Activated CD8-positive, alpha-beta memory T cell treated with anti-CD3 and anti-CD28 coated beads for 1 hour (primary cell): ENCODE measurements at places on chromosomes 13 and 19.

DNA sequence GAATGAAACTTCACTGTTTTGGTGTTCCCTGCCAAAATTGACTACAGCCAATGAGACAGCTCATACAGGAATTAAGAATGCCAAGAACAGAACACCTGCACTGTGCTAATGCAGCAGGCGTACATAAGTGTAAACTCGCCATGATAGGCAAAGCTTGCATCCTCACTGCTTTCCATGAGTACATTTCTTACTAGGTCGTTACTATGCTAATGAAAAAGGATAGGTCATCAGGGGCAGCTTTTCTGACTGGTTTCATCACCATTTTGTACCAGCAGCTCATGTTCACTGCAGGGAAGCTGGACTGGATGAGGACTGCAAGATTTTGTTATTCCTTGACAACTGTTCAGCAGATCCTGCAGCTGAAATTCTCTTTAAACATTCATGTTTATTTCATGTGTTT is 1383.8 kb downstream of the EFNB2 start:
- no peak for DNase-seq

DNA sequence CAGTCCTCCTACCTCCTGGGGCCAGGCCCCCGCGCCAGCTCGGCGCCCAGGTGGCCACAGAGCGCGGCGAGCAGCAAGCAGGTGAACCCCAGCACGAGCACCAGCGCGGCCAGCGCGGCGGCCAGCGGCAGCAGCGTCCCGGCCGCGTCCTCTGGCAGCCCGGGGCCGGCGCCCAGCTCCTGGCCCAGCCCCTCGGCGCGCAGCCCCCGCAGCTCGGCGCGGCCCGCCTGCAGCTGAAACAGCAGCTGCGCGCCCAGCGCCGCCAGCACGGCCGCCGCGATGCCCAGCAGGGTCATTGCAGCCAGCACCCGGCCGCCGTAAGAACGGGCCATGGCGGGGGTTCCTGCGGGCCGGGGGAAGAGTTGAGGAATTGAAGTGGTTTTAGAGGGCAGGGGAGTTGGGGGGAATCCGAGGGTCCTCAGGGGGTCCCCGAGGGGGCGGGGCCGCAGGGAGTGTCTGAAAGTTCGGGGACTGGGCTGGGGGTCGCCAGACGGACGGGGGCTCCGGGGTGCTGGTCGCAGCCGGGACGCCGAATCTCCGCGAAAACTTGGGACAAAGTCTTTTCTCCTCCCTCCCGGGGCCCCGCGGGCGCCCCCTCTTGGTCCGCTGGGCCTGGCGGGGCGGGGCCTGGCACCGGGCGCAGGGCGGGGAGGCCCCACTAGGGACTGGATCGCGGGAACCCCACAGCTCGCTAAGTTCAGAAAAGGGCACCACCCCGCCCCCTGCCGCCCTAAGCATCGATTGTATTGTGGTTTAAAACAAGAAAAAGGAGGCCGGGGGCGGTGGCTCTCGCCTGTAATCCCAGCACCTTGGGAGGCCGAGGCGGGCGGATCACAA is at the start of gene TMEM221:
TSS of gene TMEM221 (minus strand) at position 538 of the 837 bp plus-strand sequence. CDS start at position 332, 206 bp downstream.
- no peak for DNase-seq

DNA sequence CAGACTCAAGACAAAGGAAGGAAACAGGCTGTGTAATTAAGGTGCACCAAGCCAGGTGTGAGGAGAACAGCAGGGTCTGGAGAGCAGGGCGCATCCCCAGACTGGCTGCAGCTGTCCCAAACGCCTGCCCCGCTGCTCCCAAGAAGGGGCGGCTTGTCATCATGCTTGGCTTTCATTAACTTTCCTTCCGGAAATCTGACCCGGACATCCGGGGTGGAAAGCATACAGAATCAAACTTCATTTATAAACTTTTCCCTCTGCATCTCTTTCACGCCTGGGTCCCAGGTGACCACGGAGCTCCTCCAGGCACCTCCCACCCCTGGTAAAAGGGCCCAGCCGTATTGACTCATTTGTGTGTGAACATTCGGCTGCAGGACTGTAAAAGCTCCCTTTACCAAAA is 31.7 kb downstream of the TSHZ3 start:
- DNase-seq, result no peak

GRCh38 chr13:110067355-110068175 is 239.4 kb downstream of the COL4A1 start:
- DNase-seq, result no peak

DNA sequence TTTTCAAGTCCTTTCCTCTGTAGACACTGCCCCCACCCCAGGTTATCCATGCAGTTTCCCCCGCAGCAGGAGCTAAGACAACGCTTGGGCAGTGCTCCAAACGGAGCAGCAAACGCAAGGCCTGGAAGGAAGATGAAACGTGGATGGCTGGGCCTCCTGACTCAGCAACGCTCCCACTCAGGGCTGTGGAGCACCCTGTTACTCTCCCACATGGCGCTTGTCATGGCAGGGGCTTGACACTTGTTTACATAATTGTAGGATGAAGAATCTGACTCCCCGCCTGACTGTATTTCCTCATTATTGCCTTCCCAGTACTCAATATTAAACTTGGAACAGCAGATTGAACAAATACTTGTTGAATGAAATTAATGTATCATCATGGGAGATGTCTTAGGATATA is 799 bp upstream of the C1QTNF9B start:
- no peak for DNase-seq

DNA sequence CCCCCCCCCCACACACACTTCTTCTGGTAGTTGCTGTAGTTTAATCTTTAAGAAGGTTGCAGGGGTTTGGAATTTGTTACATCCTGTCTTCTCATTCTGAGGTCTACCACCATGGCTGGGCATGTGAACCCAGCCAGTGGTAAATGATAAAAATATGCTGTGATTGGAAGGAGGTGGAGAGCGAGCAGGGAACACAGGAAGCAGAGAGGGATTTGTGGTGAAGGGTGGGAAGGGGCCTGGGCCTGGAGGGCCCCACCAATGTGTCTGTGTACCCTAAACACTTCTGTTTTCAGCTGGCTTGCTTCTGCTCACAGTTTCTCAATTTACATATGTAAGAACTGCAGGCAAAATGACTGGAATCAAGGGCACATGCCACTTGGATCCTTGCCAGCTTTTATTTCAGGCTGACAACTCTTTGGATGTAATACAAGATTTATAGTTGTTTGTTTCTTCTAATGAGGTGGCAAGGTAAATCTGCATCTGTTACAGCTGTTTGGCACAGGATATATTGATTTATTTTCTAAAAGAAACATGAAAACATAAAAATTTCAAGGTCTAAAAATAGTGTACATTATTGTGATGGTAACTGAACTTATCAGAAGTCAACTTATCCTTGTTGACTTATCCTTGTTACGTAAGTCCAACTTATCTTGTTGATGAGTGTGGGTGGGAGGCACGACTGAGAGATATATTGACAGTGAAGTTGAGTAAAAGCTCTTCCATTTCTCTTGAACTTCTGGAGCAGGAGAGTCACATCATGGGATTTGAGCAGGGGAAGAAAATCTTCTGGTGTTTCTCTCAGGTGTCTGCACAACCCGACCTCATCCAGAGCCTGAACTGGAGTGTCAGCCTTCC is 313.2 kb downstream of the SHISA2 start:
- DNase-seq, result no peak

DNA sequence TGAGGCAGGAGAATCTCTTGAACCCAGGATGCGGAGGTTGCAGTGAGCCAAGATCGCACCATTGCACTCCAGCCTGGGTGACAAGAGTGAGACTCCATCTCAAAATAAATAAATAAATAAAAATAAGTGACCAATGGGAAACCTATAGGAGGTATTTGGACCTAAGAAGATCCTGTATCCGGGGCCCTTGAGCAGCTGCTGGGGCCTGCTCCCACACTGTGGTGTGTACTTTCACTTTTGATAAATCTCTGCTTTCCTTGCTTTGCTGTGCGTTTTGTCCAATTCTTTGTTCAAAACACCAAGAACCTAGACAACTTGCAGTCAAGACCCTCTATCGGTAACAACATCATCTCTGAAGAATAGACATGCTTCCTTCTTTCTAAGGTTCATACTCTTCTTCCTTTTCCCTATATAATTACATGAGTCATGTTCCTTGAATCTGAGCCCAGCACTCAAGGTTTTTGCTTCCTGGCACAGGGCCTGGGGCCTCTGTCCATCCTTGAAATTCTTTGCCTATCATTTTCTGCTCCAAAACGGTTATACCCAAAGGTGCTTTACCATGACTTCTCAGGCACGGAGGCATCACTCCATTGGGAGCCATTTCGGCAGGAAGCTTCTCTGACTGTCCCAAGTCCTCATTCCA is 14.2 kb upstream of the PNMA8C start:
- DNase-seq, result no peak
